MV-4-11 (cell line): ENCODE measurements at places on chromosomes 12 and 14.
A peak's percentile ranks its signal among the peaks of the same experiment; 100 is the strongest.

DNA sequence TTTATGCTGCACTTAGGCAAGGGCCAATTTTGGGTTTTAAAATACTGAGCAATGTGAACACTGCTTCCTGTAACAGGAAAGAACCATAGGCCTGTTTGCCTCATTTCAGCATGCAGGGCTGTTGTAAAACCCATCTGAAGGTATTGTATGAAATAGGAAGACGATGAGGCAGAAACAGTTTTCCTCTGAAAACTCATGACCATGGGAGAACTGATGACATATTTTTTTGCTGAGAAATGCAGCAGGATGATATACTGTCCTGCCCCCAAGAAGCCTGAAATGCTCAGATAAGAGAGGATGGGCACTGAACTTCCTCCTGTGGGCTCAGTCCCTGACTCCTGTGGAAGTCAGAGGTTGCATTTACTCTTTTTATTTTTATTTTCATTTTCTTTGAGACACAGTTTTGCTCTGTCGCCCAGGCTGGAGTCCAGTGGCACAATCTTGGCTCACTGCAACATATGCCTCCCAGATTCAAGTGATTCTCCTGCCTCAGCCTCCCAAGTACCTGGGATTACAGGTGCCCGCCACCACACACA lies 17.4 kb downstream of the PYGL start:
- DNase-seq, result peak; percentile 75

DNA sequence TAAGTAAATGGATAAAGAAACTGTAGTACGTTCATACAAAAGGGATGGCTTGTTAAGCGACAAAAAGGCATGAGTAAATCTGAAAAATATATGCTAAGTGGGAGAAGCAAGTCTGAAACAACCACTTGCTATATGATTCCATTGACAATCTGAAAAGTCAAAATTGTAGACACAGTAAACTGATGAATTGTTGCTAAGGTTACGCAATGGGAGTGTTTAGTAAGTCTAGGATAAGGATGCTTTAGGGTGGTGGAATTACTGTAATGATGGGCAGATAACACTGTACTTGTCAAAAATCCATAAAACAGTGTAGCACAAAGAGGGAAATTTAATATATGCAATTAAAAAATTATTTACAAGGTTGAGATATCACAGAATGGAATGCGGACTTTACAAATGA lies 984.9 kb downstream of the FSCB start:
- no peak for DNase-seq

DNA sequence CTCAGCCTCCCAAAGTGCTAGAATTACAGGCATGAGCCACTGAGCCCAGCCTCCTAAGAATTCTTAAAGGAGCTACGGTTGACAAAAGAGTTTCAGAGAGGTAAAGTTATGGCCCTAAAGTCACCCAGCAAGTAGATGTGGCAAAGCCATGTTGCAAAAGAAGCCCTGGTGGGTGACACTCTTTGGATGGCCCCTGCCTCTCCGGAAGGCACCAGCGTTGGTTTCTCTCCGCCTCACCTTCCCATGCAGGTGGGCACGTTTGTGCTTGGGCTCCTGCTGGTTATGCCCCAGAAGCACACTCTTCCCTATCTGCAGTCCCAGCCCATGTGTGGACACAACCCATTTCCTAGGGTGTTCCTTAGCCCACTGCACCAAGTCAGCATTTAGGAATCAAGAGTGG lies 9.5 kb upstream of the SERPINA3 start:
- no peak for DNase-seq

DNA sequence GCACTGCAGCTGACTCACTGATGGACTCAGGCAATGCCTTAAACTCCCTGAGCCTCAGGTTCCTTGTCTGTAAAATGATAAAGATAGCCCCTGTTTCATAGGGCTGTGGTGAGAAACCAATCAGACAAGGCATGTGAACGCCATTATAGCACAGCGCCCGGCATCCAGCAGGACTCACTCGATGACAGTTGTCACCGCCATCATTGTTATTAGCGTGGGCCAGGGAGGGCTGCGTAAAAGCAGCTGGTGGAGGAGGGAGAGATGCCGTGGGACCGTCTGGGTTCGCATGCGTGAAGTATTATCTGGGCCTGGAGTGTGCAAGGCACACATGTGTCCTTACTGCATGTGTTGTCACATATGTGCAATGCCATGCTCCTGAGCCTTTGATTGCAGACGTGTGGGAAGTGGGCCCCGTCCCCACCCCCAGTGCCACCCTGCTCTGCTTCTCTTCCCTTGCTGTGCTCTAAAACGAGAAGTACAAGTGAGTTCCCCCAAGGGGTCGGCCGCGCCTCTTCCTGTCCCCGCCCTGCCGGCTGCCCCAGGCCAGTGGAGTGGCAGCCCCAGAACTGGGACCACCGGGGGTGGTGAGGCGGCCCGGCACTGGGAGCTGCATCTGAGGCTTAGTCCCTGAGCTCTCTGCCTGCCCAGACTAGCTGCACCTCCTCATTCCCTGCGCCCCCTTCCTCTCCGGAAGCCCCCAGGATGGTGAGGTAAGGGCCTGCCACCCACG lies at the start of gene PTPN6:
Gene PTPN6 (plus strand): TSS at position 546 of the 730 bp plus-strand sequence. CDS start 157 bp downstream, at position 703.
- DNase-seq, result peak; percentile 93

GRCh38 chr12:13178568-13179210 lies 17.8 kb upstream of the EMP1 start:
- DNase-seq, result no peak

DNA sequence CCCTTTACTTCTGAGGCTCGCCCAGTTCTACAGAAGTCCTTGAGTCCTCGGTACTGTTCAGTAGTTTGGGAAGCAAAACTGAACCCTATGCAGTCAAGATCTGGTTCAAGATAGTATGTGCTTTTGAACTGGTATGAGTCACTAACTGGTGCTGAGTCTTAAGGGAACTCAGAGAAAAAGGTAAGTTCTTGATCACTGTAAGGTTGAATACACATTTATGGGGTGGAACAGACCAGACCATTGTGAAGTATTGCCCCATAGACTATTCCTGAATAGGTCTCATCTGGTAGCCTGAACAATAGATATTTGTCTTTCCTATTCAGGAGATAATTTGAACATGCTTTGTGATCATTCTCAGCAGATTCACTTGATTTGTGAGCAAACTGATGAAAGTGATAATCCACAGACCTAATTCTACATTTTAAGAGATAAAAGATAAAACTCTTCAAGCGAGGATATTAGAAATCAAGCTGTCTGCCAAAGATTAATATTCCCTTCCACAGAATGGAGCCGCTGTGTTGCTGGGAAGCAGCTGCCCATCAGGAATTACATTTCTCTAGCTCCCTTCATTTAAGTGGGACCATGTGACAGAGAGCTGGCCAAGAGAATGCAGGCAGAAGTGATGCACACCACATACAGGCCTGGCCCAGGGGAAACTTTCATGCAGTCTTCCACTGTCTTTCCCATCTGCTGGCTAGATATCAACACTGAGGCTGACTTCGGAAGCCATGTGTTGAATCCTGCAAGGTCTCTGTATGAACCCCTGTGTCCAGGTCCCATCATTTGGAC lies 369.8 kb upstream of the GARIN6 start:
- no peak for DNase-seq

- DNase-seq, result no peak
Measured at GRCh38 chr12:29945904-29946303, 162.2 kb upstream of the TMTC1 start.

- DNase-seq, result no peak
Measured at GRCh38 chr12:46292754-46293402, 24.0 kb upstream of the SLC38A1 start.

DNA sequence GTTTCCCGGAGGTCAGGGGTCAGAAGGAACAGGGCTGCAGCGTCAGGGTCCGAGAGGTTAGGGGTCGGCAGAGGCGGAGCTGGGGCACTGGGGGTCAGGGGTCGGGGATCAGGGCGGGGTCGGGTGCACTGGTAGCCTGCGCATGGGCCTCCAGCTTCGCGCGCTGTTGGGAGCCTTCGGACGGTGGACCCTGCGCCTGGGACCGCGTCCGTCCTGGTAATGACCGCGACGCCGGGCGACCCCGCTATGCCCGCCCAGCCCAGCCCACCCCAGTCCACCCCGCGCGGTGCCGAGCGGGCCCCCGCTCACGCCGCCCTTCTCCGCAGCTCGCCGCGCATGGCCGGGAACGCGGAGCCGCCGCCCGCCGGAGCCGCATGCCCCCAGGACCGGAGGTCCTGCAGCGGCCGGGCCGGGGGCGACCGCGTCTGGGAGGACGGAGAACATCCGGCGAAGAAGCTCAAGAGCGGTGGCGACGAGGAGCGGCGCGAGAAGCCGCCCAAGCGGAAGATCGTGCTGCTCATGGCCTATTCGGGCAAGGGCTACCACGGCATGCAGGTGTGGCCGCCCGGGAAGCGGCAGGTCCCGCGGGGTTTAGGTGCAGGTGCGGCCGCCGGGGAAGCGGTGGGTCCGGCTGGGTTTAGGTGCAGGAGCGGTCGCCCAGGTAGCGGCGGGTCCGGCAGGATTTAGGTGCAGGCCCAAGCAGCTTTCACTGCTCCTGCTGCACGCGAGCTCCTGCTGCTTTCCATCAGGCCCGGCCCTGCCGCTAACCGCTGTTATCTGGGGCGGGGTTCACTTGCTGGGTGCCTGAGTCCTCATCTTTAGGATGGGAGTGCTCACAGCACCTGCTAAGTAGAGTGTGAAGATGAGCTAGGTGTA lies 743 bp downstream of the PUS1 start:
- no peak for DNase-seq

DNA sequence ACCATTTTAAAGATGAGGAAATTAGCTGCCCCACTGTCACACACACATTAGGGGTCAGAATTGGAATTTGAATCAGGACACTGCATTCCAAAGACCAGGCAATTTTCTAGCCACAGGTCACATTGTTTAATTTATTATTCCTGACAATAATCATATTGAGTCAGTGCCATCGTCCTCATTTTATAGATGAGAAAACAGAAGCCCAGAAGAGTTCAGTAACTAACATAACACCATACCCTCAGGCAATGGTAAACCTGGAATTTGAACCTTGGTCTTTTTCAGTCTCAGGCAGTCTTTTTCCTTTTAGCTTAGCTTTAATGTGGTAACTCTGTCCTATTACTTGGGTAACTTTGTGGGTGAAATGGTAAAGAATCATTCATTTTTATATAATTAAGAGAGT lies 330.3 kb upstream of the SYT1 start:
- no peak for DNase-seq

DNA sequence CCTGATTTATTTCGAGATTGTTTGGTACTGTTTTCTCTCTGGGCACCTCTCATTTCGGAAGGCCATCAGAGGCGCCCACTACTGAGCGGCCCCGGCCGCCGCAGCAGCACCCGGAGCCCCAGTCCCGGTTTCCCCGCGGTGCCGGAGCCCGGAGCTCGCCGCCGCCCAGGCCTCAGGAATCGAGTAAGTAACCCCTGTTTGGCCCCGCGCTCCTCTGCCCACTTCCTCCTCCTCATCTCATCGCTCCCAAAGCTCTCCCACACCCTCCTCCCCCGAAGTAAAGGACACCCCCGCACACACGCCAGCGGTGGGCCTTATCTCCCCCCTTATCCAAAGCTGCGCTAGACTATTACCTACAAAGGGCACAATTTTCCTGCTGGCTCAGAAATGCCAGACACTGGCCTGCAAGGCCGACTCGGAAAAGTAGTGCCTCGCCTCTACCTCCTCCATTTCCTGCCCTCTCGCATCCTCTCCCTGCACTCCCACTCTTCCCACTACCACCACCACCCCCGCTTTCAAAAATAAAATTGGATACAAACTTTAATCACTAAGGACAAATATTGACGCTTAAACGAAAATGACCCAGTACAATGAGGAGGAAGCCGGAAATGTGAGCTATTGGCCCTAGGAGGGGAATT lies 637 bp upstream of the FOXG1 start:
- no peak for DNase-seq

DNA sequence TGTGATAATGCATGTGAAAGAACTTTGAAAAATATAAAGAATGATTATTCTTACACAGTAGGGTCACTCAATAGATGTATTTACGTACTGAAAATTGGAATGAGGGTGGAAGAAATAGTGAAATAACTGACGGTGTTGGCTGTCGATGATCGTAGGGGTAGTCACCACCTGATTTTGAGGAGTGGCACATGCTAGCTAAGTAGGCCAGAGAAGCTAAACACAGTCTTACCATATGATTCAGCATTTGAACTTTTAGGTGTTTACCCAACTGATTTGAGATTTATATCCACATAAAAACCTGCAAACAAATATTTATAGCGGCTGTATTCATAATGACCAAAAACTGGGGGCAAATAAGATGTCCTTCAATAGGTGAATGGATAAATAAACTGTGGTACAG lies 47.6 kb upstream of the HIF1A start:
- DNase-seq, result no peak

GRCh38 chr12:42854826-42855225 lies 265.3 kb upstream of the PRICKLE1 start:
- no peak for DNase-seq

DNA sequence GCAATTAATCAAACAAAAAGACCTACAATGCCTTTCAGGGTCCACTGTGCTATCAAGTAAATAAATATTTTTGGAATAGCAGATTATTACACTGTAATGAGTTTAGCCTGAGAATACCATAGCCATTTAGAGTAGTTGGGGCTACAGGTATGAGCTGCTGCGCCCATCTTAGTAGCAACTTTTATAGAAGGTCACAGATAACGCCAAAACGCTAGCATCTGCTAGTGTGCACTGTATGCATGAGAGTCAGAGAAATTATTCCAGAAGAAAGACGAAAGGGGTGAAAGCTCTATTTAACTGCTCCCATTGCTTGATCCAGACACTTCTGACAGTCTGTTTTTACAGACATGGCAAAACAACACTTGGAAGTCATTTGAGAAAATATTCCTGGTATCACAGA lies 48.5 kb upstream of the SLC2A13 start:
- DNase-seq, result no peak

- peak; percentile 29 for DNase-seq
Measured at GRCh38 chr14:21268617-21269251, 508 bp downstream of the HNRNPC start.

- DNase-seq, result no peak
Measured at GRCh38 chr12:108519558-108519957, 4.5 kb downstream of the FICD start.

GRCh38 chr12:57476162-57476992 lies 3.3 kb downstream of the ARHGAP9 start:
- DNase-seq, result no peak

DNA sequence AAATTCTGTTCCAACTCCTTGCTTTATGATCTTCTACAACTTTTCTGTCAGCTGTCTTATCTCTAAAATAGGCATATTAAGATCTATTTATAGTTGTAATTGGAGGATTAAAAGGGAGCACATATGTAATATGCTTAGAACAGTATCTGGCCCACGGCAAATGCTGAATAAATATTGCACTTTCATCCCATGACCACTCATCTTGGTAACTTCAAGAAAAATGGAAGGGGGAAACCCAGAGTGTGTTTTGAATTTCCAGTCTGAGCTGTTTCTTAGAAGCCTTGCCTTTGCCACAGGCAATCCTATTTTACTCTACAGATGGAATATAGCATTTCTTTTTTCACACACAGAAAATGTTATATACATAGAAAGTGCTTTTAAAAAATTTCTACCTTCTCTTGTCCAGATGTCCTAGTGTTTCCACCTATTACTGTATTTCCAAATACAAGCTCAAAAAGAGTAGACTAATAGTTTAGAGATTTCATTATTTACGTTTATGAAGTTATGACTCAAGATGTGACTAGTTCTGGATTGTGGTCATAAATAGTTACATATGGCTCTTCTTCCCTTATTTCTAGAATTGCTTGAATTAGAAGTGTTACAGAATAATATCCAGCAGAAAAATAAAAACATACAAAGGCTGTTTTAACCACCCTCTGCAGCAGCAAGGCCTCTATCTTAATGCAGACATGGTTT lies 6.2 kb upstream of the STXBP6 start:
- no peak for DNase-seq
